Kidney tubule cell (primary cell): ENCODE measurements at places on chromosomes 12 and 14.

DNA sequence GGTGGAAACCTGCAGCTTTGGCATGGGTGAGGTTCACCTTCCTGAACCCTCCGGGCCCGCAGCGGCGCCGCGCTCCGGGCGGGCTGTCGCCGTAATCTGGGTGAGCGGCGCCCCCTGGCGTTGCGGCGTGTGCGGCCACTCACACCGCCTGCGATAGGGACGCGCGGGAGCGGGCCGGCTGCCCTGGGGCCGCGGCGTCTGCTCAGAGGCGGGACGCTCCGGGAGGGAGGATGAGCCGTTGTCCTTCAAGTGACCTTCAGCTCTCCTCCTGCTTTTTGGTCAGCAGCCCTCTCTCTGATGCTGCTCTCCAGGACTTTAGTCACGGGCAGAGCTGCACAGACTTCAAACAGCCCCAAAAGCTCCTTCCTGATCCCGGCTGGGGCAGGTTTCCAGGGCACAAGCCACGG is 211.7 kb upstream of the FKBP4 start:
- peak; percentile 55 for DNase-seq

DNA sequence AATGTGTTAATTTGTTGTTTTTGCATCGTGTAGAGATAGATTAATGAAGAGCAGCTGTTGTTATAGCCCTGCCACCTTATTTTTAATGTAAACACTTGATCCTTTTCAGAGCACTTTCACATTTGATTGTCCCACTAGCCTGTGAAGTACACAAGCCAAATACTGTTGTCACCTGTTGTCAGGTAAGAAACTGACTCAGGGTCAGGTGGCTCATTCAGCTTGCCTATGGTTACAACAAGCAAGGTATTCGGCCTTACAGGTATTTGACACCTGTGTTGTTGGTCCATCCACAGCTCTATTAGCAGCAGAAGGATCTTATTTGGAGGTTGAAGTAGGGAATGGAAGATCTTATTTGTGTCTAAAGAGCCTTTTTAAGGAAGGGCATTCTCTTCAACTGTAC is 108.9 kb downstream of the GPR135 start:
- DNase-seq, result no peak

- DNase-seq, result no peak
These were observed 4.6 kb downstream of the TAC3 start for GRCh38 chr12:57011438-57012424.

GRCh38 chr12:3646561-3647241 is 106.2 kb downstream of the CRACR2A start:
- peak; percentile 75 for DNase-seq

- DNase-seq, result no peak
These were observed 6.0 kb upstream of the GTSF1 start for GRCh38 chr12:54479421-54479820.

GRCh38 chr14:37623971-37624370 is 28.5 kb downstream of the TTC6 start:
- peak; percentile 33 for DNase-seq

GRCh38 chr12:25151476-25151875 is 43.5 kb downstream of the DNAI7 start:
- DNase-seq, result peak; percentile 92

GRCh38 chr12:113131556-113131955 is 4.0 kb downstream of the RASAL1 start:
- peak; percentile 30 for DNase-seq

- no peak for DNase-seq
These were observed 46.0 kb upstream of the EML1 start for GRCh38 chr14:99747167-99747566.

DNA sequence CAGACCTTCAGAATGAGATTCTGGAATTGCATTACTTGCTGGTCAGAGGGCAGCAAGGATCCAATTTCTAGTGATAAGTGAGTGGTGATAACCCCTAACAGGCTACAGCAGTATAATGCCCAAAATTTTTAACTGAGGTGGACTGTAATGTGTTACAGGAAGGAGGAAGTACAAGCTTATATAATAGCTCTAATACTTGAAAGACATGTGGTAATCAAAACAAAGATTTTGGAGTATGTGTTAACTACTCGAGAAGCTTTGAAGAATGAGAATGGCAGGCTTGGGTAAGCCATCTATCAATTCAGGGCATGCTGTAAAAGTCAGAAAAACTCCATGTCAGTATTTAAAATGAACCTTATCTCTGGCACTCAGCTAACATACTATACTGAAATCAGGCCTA is 70.5 kb downstream of the ANKS1B start:
- no peak for DNase-seq

GRCh38 chr12:57759360-57759980 is 4.6 kb downstream of the MARCHF9 start:
- DNase-seq, result peak; percentile 58

DNA sequence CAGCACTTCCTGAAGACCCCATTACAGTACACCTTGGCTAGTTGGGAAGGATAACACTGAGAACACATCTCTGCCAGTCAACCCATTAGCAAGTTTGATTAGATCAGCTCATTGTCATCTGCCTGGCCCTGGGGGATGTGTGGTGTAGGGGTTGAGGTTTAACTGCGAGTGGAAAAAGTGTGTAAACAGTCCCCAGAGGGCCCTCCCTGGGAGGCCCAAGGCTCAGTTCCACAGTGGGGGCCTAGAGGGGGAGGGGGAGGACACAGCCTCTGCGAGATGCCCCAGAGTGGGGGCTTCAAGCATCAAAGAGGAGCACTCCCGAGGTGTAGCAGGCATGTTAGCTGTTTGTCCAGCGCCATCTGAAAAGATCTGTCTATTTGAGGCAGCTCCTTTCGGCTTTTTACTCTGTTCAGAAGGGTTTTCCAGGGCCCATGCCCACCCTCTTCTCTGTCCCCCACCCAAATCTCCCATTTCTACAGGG is 344 bp downstream of the LPAR5 start:
- no peak for DNase-seq

DNA sequence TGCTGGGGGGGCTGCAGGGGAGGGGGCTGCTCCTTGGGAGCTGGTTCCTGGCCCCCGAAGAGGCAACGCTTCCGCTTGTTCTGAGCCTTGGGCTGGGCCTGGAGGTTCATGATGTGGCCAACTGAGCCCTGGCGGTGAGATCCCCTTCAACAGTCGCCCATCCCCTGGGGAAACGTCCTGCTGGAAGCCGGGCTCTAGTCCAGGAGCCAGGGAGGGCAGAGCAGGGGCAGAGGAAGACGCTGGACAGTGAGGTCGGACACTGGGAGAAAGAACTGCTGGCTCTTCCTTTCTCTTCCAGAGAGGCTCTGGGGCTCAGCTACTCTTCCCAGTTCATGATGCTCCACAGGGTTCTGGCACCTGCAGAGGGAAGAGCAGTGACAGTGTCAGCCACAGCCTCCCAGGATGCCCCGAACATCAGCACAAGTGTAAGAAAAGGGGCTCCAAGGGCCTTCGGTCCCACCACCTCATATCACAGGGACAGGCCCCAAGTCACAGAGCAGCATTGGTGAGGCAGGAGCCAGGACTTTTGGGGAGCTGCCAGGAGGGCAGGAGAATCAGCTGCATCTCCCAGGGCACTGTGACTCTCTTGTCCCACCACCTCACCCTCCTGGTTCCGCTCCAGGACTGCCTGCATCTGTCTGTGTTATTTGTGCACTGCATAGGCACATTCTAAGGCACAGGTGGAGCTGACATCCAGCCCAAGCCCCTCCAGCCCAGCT is 25.9 kb upstream of the PNMA1 start:
- DNase-seq, result no peak

GRCh38 chr12:132545164-132545953 is 55.4 kb downstream of the FBRSL1 start:
- DNase-seq, result peak; percentile 56

DNA sequence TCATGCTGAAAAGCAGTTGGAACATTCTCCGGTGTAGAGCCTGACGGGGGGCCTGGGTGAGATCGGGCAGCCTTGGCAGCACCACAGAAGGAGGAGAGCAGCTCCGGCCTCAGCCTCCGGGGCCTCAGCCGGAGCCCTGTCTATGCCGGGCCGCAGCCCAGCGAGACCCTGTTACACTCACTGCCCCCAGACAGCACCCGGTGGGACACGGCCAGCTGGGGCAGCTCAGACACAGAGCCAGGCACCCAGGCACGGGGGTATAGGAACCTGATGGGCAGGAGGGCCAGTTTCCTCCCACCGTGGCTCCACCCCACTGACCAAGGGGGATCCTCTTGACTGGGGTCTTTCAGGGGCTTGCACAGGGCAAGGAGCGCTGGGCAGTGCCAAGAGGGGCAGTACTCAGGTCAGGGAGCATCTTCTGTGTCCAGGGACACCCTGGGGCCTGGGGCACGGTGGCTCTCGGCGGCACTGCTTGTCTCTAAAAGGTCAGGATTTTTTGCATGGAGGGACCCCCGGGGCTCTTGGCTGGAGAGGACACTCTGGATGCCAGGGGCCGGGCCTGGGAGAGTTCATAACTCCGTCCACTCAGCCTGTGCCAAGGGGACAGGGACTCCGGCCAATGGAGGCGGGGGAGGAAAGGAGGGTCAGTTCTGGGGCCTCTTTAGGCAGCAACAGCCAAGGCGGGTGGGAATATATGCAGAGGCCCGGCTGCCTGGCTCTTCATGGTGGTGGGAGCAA is 9.4 kb downstream of the INF2 start:
- no peak for DNase-seq

DNA sequence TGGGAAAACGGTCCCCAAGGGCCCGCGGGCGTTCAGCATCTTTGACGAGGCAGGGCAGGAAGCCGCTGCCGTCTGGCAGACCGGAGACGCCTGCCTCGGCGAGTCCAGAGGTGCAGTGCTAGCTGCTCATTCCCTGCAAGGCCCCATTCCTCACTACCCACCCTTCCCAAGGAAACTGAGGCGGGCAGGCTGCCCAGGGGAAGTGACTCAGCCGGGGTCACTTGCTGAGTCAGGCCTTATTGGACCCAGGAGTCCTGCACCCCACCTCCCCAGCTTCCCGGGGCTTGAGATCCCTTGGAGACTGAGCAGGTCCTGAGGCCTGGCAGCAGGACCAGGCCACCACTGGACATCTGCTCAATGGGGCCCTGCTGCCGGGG is 3.7 kb downstream of the SH2B3 start:
- DNase-seq, result no peak

- peak; percentile 92 for DNase-seq
These were observed 34.8 kb downstream of the FBXO21 start for GRCh38 chr12:117155278-117156060.

DNA sequence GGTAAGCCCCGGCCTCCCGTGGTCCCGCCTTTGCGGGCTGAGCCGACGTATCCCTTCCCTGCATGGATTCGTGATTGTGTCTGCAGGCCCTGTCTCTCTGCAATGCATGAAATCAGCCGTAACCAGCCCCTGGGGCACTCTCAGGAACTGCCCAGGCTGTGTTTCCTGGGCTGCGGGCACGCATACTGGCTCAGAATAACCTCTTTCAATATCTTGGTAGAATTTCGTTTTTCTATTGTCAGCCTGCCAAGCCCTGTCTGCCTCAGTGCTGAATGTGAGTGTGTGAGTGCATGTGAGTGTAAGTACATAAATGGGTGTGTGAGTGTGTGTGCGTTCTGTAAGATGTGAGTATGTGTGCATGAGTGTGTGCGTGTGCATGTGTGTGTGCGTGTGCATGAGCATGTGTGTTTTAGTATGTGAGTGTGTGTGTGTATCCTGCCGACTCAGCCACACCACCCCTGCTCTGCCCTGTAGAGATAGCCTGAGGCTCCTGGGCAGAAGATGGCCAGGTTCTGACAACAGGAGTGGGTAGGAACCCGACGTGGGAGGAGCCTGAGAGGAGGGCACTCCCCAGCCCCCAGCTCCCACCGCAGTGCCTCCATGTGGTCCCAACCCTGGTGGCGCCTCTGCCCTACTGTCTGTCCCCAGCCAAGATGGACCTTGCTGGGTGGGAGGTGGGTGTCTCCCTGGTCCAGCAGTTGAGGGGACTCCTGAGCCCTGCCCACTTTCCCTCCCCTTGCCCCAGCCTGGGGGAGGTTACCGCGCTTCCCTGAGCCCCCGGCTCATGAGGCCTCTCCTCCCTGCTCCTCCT is 268.8 kb downstream of the ADGRD1 start:
- peak; percentile 80 for DNase-seq

- DNase-seq, result peak; percentile 59
These were observed 4.5 kb downstream of the PRPF40B start for GRCh38 chr12:49627752-49628360.

- no peak for DNase-seq
These were observed 18.7 kb downstream of the IQSEC3 start for GRCh38 chr12:85191-85666.

GRCh38 chr12:112418608-112419296 is at the start of gene PTPN11:
PTPN11 (plus strand) TSS chr12:112418947; CDS start chr12:112419112, 165 bp downstream.
- peak; percentile 87 for DNase-seq

- DNase-seq, result no peak
These were observed 6.9 kb downstream of the TMBIM6 start for GRCh38 chr12:49748306-49748705.

- DNase-seq, result no peak
These were observed 83.8 kb downstream of the SLC25A21 start for GRCh38 chr14:37088356-37089215.

DNA sequence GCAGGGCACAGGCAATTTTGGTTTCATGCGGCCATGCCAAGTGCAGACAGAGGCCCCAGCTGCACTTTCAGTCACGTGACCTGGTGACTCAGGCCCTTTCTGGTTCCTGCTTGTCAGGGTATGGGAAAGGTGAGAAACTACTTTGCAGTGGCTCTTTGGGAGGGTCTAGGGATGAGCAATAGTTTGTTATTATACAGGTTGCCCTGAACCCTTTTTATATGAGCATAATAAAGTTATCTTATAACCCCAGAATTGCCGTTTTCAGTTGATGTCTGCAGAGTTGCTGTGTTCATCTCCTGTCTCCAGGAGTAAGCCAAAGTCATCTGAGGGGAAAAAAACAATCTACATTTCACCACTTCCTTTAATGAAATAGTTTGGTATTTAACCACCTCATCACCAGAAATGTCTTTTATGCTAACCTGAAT is 30.9 kb upstream of the EMP1 start:
- DNase-seq, result peak; percentile 94

DNA sequence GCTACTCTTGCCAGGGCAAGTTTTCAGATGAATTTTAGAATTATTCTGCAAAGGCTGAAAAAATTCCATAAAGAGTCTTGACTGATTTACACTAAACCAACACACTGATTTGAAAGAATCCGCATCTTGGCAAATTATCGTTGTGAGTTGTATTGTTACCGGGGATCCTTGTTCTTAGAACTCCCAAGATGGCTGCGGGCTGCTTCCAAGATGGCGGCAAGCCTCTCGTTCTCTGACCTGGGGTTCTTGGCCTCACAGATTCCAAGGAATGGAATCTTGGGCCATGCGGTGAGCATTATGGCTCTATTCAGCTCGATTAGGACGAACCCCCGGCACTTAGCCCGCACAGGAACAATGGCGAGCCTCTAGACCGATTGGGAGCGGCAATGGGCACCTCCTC is 132.5 kb downstream of the ZNF664 start:
- no peak for DNase-seq
